HS-27A (cell line): ENCODE measurements at places on chromosomes 6 and 20.
A peak's percentile ranks its signal among the peaks of the same experiment; 100 is the strongest.

DNA sequence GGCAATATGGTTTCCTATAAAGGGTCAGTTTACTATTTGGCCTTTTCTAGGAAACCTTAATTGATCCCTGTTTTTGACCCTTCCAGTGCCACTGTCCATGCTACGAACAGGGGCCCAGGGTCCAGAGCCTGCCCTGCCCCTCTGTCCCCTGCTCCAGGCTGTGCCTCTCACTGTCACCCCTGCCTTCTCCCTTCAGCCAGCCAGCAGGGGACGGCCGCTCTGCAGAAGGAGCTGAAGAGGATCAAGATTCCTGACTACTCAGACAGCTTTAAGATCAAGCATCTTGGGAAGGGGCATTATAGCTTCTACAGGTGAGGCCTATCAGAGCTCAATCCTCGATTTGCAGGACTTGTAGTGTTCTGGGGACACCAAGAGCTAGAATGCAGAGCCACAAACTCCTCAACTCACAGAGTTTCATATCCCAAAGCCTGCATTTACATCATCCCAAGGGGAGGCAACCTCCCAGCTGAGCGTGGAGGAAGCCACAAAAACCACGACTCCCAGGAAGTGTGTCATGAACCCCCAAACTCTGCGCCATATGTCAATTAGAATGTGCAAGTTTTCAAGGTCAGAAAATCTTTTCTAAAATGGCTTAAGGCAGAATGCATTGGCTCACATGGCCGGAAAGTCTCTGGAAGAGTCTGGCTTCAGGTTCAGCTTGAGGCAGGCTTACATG is 3.6 kb downstream of the BPI start:
- peak; percentile 17 for DNase-seq

DNA sequence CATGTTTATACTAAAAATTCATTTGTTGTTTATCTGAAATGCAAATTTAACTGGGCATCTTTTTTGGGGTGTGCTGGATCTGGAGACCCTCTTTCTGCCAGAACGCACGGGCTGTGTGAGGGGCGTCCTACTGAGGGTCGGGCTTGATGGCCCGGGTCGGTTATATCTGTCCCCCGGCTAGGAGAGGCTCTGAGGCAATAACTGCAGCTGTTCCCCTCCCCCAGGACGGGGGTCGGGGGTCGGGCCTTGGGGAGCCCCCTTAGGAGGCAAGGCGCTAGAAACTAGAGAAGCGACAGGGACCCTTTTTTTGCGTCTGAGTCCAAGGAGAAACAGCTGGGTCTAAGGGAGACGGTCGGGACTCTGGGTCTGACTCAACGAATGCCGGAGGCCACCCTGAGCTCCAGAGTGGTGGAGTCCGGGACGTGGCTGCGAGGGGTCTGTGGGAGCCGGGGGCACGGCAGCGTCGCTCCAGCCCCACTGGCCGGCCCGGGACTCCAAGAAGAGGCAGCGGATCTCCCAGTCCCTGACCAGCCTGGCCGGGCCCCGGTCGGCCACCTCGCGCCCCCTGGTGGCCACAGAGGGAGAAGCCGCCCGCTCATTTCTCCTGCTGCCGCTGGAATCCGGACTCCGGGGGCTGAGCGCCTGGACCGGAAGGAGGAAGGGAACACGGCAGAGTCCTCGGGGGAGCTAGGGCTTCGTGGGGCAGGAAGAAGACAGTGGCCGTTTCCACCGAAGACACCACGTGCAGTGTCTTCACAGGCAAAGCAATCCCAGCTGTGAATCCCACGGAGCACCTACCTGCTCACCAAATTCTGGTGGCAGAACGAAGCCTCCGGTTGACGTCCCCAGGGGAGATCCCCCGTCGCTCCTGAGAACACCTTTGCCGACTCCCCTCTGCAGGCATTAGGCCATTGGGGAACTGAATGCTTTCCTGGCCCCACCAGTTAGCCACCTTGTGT is 24.0 kb upstream of the SCML4 start:
- peak; percentile 23 for DNase-seq

DNA sequence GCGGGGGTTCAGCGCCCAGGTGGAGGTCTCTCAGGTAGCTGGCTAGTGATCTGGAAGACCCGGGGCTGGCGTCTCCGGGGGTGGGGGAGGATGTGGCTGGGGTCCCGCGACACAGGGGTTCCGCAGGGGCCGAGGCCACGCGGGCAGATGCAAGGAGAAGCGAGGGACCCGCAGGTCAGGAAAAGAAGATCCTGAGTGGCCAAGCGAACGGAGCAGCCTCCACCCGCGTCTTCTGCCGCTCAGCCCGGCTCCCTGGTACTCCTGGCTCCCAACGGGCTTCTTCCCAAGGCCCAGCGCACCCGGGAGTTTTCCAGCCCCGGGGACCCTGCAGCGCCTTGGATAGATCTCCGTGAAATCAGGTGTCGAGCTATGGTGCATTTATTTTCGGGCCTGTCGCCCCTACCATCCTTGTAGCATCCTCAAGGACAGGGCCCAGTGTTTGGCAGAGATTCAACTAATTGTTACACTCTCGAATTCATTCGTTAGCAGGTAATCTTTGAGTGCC is 682 bp upstream of the CHD6 start:
- no peak for DNase-seq

DNA sequence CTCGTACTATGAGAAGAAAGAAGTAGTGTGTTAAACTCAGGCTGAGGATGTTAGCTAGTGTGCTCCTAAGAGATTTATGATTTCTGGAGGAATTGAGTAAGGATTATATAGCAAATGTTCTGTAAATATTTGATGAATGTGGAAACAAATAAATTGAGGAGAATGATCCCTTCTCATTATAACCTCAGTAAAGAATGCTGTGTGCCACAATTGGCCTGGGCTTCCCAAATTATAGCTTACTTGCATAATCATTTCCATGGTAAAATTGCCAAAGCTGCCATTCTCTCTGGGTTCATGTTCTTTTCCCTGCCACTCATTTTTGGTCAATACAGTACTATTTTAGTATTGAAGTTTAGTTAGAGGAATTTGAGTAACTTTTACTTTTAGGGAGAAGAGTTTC is 128.5 kb downstream of the FLRT3 start:
- DNase-seq, result no peak

DNA sequence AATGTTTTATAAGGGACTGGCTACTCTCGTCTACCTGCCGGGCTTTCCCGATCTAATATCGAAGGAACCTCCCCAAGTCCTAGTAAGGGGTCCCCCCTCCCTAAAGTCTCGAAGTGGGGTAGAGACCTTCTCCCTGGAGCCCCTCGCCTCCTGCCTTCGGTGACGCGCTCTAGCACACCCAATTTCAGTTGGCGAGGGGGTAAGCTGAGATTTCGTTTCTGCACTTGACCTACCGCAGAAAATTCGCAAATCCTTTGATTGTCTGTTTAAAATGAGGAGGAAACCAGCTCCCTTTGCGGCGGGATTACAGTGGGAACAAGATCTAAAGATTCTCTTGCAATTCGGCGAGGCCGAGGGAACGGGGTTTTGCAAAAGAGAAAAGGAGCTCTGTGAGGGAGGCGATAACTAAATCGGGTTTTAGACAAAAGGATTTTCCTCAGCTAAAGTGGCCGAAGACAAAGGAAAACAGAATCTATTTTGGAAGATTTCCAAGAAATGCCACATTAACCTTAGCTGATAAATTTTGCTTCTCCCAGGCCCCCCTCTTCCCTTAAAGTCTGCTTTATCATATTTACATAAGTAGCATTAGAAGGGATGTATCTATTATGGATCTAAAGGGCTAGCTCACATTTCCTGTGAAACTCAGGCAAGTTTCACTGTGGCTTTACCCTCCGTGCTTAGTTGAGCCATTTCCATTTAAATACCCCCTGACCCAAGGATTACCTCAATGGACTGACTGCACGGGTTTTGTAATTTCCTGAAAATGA is 8.4 kb downstream of the SIM1 start:
- DNase-seq, result no peak

DNA sequence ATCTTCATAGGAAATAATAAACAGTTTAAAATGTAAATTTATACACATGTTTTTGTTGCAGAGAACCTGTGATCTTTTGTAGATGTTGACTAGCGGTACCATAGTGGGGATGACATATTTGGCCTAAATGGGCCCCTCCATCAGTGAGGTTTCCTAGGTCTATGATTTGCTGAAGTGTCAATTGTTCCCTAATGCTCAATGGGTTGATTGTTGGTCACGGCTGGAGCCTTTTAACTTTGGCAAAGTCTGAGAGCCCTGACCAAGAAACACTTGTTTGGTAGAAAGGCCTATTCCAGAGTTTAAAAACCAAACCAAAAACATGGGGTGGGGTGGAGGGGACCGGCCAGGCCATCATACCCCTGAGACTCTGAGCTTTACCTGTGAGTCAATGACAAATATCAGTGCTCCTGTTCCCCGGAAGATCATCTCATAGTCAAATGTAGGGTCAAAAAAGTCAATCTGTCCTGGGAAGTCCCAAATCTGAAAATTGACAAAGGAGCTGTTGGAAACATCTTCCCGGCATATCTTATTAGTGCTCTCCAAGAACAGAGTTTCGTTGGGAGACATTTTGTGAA is 25.1 kb downstream of the RRAGD start:
- DNase-seq, result no peak

DNA sequence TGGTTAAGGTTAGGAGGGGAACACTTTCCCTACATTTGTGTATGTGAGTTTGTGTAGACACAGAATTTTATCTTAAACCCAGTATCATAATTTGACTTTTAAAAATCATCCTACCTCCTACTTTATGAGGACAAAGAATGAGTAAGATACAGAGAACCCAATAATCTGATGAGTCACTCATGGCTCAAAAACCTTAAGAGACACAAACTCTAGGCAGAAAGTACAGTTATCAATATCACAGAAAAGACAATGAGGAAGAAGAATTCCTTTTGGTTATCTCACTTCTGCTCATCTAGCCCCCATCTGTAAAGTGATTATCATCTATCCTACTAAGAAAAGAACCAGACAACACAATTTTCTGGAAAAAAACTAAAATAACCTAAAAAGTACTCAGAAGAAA is 87.7 kb downstream of the EPB41L2 start:
- no peak for DNase-seq

GRCh38 chr6:132465530-132466485 is 47.1 kb downstream of the STX7 start:
- no peak for DNase-seq

DNA sequence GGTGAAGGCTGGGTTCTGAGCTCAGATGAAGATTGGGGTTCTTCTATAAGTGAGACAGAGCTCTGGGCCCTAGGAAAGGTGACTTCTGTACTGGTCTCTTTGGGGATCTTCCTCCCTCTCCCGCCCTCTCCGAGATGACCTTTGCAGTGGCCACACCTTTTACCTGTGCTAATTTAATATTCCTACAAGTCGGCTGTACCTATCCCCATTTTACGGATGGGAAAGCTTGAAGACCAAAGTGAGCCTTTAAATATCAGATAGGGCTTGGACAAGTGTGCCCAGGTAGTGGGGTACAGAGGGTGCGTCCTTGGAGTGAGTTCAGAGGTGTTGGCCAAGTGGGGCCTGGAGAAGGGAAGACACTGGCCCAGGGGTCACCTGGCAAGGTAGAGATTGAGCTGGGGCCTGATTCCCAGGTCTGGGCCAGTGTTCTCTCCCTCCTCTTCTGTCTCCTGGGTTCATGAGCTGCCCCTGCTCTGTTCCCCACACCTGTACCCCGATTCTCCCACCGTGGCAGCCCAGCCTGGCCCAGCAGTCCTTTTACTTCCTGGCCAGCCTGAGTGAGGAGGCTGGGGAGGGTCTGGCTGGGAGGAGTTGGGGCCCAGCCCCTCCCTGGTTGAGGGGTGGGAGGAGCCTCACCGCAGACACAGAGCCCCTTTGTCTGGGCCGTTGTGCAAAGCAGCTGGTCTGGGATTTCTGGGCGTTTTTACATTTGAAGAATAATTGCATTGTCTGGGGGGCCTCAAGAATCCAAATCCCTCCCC is 152.1 kb upstream of the RNF24 start:
- DNase-seq, result no peak

GRCh38 chr6:14635934-14636591 is 518.5 kb downstream of the CD83 start:
- no peak for DNase-seq

DNA sequence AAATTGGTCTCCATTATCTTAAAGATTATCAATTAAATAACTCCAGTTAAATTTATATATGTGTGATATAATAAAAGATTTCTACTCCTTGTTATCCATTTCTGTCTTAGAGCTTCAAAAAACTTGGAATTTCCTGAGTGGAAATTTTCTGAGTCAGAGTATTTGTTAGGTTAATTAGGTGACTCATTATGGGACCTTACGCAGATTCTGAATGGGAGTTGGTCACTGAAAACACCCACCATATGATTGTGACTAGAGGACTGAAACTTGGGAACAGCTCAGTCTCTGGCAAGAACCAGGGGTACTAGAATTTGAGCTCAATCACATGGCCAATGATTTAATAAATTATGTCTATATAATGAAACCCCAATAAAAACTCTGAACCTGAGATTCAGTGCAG is 125.4 kb upstream of the HMGCLL1 start:
- DNase-seq, result no peak

GRCh38 chr20:17679941-17680835 is 1.9 kb downstream of the RRBP1 start:
- DNase-seq, result peak; percentile 73

GRCh38 chr6:122548281-122548680 is 61.9 kb upstream of the PKIB start:
- DNase-seq, result no peak

- DNase-seq, result no peak
Measured at GRCh38 chr6:170147832-170148708, 142.8 kb downstream of the DLL1 start.

DNA sequence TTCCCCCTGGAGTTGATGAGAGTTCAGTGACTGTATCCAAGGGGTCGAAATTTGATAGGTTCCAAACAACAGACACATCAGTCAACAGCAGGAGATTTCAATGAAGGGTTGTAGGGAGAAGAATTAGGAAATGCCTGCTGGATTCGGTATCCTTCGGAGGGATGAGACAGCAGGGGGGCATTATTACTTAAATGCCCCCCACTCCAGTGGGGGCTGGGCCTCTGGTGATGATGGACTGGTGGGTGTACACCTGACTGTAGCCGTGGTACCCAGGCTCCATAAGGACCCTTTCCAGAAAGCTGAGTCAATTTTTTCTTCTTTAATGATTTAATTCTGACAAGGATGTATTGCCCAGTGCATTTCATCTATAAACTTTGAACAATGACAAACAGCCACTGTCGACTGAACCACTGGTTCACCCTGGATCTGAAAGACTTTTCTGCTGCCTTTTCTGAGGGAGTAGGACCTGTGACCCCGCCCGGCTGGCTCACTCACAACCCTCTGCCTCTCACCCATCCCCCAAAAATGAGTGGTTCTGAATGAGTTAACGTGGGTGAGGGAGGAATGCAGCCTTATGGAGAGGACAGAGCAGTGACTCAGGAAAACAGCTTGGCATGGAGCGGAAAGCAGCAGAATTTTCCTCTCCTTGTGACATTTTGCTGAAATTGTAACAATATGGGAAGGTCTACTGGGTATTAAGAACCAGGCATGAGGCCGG is 41.0 kb downstream of the ZMYND8 start:
- peak; percentile 91 for DNase-seq
